Activated CD8-positive, alpha-beta memory T cell treated with anti-CD3 and anti-CD28 coated beads, Interleukin-2, amount 50 U/mL, for 48 hours (primary cell): ENCODE measurements at places on chromosomes 1 and 21.

- no peak for DNase-seq
Measured at GRCh38 chr1:243432136-243432535, 176.3 kb downstream of the SDCCAG8 start.

DNA sequence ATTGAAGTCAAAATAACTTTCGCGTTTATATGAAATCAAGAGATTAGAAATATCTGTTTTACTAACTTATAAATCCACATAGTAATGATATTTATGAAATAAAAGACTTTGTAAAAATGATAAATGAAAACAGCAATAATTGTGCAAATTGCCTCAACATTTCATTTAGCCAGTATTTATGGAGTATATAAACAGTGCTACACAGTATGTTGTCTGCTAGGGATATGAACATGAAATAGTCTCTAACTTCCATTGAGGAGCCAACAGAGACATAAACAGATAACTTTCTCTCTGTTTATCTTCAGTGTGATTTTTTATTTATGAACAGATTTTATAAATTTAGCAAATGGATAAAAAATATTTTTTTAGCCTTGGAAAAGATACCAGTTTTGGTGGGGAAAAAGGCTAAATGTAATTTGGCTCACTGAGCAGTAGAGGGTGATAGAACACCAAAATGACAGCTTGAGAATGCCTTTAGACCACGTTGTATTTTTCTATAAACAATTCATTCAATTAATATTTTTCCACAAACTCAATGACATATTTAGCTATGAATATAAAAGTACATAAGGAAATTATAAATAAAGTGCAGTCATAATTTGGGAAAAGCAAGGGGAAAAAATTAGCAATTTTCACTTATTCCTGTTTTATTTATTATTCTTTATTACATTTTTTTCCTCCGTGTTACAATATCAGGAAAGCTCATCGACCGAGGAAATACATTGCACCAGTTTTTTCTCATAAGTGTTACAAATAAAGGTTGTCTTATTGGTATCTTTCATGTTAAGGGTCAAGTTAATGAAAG is 47.5 kb upstream of the EEIG2 start:
- no peak for DNase-seq

GRCh38 chr1:21783679-21784603 is 992 bp upstream of the USP48 start:
- DNase-seq, result no peak

DNA sequence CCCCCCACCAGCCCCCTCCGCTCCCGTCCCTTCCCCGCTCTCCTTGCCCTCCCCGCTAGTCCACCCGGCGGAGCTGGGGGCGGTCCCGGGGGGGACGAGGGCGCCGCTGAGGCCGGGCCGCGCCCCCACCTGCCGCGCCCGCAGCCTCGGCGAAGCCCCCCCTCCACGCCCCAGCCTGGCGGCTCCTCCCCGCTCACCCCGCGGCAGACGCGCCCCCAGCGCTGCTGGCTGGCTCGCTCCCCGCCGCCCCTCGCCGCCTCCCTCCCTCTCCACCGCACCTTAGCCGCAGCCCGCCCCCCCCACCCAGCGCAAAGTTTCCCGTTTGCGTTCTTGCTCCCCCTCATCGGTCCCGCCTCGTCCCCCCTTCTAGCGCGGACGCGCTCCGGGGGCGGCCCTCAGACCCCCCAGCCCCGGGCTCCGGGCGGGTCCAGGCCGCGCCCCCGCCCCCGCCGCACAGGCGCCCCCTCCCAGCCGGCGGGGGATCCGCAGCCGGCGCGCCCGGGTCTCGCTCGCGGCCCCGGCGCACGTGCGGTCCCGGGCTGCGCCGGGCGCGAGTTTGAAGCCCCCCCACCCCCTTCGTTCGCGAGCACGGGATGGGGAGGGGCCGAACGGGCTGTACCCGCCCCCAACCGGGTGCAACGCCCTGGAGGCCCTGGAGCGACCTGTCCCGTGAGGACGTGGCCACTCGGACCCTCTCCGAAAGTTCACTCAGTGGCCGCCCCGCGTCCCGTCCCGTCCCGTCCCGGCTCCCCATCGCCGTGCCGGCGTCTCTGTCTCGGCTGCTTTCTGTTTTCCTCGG is 623 bp downstream of the PTPRF start:
- DNase-seq, result no peak

DNA sequence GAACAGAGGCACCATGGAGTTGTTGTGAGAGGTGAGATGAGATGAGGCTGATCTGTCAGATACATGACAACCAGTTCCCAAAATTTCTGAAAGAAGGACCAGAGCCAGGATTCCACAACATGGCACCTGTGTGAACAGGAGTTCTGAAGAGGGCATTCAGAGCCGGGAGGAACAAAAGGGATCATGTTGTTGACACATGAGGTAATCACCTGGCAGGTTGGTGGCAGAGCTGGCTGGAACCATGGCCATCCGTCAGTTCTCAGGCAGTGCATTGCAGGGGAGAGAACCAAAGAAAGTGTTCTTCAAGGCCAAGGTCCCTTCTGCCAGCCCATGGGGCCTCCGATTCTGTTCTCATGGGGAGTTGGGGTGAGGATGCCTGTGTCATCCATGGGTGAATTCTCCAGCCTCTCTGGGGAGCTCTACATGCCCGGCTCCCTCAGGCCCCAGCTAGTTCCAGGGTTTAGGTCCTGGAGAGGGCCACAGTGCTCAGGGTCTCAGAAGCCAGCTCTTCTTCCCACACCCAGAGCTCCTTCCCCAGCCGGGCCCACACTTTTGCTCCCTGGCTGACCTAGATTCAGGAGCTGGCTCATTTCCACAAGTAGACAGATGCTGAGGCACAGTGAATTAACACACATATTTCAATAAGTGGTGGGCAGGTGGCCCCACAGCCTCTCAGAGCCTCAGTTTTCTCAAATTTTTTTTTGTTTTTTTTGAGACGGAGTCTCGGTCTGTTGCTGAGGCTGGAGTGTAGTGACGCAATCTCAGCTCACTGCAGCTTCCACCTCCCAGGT is 49.1 kb upstream of the CTPS1 start:
- no peak for DNase-seq
